ENCODE measurements at places on chromosomes 5 and 9. TPM values are rescaled to one million over a fixed set of nuclear protein-coding genes. Genes with fewer than 3 reads are reported as not detected.

GRCh38 chr5:97119007-97119390, 23.4 kb downstream of the LIX1 start:
- H3K27me3 ChIP-seq = no peaks in the 10 kb centered on the region
- no peak overlapping the region for H3K27ac ChIP-seq
- no peak for DNase-seq
- no peak overlapping the region for H3K4me3 ChIP-seq
- no peaks in the 10 kb centered on the region for H3K36me3 ChIP-seq

DNA sequence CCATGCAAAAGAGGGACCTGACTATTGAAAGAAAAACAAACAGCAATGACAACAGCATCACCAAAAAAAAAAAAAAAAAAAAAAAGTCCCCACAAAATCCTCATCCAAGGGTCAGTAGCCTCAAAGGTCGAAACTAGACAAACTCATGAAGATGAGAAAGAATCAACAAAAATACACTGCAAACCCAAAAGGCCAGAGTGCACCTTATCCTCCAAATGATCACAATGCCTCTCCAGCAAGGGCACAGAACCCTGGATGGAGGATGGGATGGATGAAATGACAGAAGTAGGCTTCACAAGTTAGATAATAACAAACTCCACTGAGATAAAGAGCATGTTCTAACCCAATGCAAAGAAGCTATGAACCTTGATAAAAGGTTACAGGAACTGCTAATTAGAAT, 250.4 kb upstream of the GRAMD2B start:
- no peaks in the 10 kb centered on the region for H3K36me3 ChIP-seq
- H3K27me3 ChIP-seq = no peaks in the 10 kb centered on the region
- H3K4me1 ChIP-seq = no peaks in the 10 kb centered on the region
- no peak overlapping the region for H3K27ac ChIP-seq

- no peaks in the 10 kb centered on the region for H3K4me1 ChIP-seq
- peak; percentile 44 for DNase-seq
- no peaks in the 10 kb centered on the region for H3K27me3 ChIP-seq
Measured at GRCh38 chr5:69276422-69277174, 41.9 kb downstream of the CDK7 start.

GRCh38 chr5:178334861-178335260, 102.3 kb upstream of the PHYKPL start:
- H3K27me3 ChIP-seq = no peaks in the 10 kb centered on the region
- H3K4me3 ChIP-seq = no peak overlapping the region

GRCh38 chr9:97660340-97660739, 26.7 kb downstream of the NCBP1 start:
- no peaks in the 10 kb centered on the region for H3K36me3 ChIP-seq
- no peak for DNase-seq
- no peak overlapping the region for H3K4me3 ChIP-seq
- H3K27me3 ChIP-seq = no peaks in the 10 kb centered on the region
- no peak overlapping the region for H3K27ac ChIP-seq

TLN1 gene
- 100 TPM for total RNA-seq
